ENCODE measurements at places on chromosomes 2 and 18.

DNA sequence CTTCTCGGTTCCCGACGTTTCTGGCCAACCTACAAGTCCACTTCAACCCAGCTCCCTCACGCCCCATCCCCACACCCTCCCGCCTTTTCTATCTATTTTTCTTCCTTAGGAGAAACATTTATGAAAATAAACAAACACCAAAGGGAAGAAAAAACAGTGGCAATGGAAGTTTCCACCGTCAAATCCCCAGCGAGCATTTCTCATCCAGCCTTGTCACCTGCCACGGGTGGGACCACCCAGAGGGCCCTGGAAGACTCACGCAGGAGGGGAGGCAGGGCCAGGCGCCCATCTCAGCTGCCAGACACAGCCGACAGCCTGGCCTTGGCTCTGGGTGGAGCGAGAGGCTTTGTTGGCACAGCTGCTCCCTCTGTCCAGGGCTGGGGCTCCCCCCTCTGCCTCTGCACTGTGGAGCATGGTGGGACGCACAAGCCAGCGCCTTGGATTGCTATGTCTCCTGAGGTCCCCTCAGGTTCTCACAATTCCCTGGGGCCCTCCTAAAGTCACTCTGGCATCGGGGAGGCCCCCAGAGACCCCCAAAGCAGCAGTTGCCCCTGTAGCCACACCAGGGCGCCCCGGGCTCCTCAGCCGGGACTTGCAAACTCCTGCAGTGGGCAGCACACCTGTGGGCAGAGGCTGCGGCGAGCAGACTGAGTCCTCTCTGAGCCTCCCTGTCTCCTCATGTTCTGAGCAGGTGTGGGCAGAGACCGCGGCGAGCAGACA is 395.7 kb upstream of the SALL3 start:
- no peak for DNase-seq

DNA sequence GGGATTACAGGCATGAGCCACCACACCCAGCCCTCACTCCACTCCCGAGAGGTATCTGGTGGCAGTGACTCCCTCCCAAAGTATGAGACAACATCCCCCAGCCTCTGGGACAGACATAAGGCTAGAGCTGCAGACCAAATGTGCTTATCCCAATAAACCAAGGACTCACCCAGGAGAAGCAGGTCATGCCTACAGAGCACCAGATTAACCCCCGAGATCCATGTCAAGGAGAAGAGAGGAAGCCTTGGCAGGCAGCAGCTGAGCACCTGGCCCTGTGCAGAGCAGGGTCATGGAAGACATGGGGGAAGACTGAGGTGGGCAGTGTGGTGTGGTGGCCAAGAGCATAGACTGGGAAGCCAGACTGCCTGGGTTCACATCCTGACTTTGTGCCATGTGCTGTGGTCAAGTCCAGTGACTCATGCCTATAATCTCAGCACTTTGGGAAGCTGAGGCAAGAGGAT is 7.2 kb downstream of the RAB11FIP5 start:
- DNase-seq, result no peak

- DNase-seq, result no peak
Observed at GRCh38 chr2:30757749-30758148, 49.5 kb downstream of the CAPN13 start.

- DNase-seq, result no peak
Observed at GRCh38 chr2:230619491-230619890, 93.2 kb upstream of the CAB39 start.

DNA sequence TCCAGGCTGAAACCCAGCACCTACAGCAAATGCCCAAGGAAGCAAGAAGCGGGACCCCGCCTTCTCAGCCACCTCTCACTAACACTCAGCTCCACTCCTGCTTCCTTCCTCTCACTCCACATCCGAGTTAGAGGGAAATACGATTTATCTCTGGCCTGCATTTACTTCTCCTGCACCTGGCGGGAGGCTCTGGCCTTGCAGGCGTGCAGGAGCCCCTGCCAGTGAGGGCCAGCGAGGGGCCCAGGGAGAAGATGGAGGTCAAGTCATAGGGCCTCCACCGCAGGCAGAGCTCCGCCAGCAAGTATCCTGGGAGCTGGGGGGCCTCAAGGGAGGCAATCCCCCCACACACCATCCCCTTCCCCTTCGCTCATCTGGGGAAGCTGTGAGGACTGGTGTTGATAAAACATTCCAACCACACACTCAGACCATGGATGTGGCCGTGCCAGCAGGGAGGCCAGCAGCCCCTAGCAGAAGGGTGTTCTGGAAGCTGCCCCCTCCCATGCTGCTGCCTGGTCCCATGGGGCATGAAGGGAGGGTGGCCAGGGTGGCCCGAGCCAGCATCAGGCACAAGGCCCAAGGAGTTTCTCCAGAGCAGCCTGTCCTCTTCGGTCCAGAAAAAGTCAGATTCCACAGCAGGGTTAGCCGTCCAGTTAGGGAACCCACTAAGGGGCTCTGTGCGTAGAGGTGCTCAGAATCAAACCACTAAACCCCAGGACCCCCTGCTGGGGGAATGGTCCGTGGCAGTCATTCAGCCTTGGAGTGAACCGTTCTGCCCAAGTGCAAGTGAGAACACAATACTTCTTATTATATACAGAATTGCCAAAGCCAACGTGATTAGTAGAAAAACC is 91.2 kb downstream of the HDAC4 start:
- no peak for DNase-seq

- DNase-seq, result no peak
Observed at GRCh38 chr2:1489486-1489885, 76.2 kb downstream of the TPO start.

- DNase-seq, result no peak
Observed at GRCh38 chr18:13603304-13604019, 122.9 kb downstream of the FAM210A start.

GRCh38 chr2:174595891-174596397 is 1.7 kb downstream of the WIPF1 start:
- DNase-seq, result no peak

DNA sequence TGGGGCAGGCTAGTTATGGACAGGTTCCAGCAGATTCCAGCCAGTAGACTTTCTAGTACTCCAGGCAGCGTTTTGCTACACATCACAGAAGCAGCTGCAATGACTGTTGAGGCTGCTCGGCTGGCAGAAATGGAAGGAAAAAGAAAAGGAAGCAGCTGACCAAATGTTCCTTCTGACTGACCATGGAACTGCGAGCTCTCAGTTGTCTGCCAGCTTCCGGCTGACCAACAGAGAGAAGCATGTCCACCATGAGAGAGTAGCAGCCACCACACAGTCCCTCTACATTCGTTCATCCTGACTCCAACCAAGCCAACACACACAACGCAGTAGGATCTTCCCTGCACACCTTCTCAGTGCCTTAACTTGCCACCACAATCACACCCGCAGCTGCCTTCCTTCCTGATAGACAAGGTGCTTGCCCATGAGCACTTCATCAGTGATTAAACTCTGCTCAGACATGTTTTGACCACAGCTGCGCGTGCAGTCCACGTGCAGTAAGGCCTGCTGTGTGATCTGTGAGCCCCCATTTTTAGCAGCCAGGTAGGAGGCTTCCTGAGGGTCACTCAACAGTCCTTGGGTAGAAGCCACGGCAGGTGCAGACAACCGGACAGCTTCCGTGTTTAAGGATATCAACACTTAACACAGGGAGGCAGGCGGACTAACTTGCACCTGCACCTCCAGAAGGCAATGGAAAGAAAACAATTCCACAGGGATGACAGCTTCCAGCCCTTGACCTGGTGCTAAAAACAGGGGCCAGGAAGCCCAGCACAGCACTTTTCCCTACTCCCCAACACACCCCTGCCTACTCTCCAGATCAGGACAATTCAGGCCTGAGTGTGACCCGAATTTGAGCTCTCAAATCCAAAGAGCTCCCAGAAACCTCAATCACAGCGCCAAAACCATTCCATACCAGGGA is 996 bp downstream of the TGFBRAP1 start:
- DNase-seq, result peak; percentile 12

DNA sequence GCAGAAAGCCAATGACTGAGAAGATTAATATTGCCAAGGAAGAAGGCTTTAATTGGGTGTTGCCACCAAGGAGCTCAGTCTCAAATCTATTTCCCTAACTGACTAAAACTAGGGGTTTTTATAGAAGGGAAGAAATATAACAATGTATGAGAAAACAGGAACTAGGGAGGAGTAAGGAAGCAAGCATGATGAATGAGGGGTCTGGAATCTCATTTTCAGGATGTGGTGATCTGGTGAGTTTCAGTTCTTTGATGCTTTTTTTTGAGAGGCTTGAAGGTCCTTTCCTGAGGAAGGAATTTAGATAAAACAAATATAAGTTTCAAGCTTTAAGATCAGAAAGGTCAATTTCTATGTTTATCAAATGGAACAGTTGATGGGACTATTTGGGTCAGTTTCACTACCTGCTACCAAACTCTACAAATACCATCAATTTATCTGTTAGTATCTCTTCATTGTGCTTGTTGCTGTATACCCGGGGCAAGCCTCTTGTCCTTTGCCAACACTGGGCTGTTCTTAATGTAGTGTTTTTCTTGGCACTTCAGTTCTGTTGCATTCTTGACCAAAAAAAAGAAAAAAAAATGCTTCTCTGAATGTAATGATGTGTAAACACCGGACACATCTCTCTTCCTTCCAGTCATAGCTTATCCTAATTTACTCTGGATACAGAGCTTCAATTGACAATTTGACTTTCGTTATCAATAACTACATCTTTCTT is 357.0 kb downstream of the GALNT13 start:
- DNase-seq, result no peak

GRCh38 chr2:131076707-131077106 is 16.6 kb downstream of the FAM168B start:
- DNase-seq, result no peak

DNA sequence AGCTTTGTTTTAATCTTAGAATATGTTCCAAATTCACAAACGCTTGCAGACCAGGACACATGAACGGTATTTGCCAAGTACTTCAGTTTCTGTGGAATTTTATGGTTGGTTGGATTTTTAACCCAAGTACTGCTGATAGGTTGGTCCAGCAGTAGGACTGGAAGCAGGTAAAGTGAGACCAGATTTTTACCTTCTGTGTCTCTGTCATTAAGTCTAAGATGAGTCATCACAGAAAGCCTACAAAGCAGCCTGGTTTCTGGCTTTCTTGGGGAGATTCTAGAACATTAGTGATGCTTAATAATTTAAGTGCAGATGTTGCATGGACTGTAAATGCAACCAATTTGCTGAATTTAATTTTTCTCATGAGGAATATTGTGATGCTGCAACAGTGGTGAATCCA is 100.5 kb downstream of the SCG2 start:
- DNase-seq, result no peak

DNA sequence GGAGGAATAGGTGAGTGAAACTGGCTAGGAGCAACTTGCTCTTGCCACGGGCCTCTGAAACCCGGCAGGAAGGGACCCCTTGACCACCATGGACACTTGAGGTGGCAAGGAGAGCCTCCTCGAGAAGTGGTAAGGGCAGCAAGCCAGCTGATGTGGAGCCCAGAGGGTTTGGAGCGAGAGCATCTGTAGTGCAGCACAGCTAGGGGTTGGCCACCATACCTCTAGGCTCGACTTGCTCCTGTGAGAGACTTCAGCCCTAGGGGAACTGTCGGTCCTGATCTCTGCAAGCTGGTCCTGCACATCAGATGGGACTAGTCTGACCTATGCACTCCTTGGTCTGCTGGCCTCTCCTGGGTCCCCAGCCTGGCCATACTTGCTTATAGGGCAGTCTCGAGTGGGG is 158.4 kb downstream of the CCDC178 start:
- DNase-seq, result no peak

- peak; percentile 54 for DNase-seq
Observed at GRCh38 chr2:36277146-36277808, 78.3 kb upstream of the CRIM1 start.

DNA sequence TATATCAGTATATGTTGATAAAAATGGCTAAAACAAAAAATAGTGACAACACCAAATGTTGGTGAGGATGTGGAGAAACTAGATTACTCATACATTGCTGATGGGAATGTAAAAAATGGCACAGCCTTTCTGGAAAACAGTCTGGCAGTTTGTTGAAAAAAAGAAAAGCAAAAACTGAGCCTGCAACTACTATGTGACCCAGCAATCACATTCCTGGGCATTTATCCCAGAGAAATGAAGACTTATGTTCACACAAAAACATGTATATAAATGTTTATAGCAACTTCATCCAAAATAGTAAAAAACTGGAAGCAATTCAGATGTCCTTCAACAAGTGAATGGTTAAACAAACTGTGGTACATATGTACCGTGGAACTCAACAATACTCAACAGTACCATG is 7.5 kb upstream of the KDSR start:
- no peak for DNase-seq

GRCh38 chr2:186648130-186648529 is 45.7 kb upstream of the FAM171B start:
- no peak for DNase-seq

GRCh38 chr2:217270485-217271121 is 410.7 kb upstream of the TNP1 start:
- no peak for DNase-seq

DNA sequence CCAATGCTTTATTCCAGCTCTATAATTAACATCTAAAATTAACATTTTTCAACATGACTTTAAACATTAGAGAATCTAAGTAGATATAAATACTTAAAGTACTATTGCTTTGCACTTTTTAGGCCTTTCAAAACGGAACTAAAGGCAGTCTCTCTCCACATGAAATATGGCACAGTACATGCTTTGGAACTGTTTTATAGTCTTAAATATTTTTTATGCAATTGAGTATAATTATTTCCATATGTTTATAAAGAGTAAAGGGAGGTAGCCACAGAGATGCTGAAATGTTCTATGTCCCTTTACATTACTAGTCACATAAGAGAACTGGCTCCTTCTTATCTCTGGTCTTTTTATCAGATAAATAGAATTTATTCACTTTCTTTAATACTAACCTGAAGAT is 674.0 kb downstream of the PLCL1 start:
- DNase-seq, result no peak

- DNase-seq, result no peak
Observed at GRCh38 chr2:1614564-1614963, 129.8 kb downstream of the PXDN start.

DNA sequence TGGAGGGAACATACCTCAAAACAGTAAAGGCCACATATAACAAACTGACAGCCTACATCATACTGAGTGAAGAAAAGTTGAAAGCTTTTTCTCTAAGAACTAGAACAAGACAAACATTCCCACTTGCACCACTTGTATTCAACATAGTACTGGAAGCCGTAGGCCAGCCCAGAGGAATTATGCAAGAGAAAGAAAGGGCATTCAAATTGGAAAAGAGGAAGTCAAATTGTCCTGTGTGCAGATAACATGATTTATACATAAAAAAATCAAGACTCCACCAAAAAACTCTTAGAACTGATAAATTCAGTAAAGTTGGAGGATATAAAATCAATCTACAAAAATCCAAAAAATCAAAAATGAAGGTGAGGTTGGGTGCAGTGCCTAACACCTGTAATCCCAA is 8.0 kb upstream of the KDM3A start:
- no peak for DNase-seq

GRCh38 chr2:38945372-38945771 is 55.7 kb downstream of the ARHGEF33 start:
- no peak for DNase-seq

Measured in stimulated activated CD4-positive, alpha-beta T cell treated with anti-CD3 and anti-CD28 coated beads, Interleukin-4, amount 100 ng/mL, for 24 hours (primary cell).